ENCODE measurements at places on chromosomes 5 and 9. TPM values are rescaled to one million over a fixed set of nuclear protein-coding genes. Genes with fewer than 3 reads are reported as not detected.

DNA sequence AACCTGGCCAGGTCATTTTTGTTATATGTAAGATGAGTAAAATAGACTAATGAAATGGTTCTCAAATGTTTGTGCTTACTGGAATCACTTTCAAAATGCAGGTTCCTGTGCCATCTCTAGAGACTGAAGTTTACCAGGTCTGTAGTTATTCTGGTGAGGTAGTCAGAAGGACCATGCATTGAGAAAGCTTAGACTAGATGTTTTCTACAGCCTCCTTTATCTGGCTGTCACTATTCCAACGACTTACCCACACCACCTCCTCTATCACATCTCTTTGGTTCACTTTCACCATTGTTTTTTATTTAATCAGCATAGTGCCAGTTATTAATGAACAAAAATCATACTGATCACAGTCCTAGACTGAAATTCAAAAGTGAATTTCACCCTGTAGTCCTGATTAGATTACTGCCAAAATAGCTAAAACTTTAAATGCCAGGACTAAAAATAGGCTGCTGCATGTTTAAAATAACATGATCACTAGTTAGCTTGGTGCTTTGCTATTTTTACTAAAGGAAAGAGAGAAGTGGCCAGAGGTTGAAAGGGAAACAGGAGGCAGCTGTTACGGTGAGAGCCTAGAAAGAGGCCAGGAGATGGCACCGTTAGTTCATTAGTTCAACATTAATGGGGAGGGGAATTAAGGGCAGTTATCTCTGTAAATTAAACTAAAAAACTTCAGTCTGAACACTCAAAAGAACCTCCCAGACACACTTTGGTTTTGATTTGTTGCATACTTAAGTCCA lies 13.9 kb upstream of the FNIP1 start:
- peak; percentile 65 for DNase-seq

GRCh38 chr5:43523662-43524072 lies 8.7 kb upstream of the C5orf34 start:
- DNase-seq, result no peak

The TBCA gene
- 207 TPM for total RNA-seq

The ATOX1 gene
- 75.6 TPM for total RNA-seq

- DNase-seq, result peak; percentile 53
These were observed 185.0 kb upstream of the ELL2 start for GRCh38 chr5:96146675-96147074.

DNA sequence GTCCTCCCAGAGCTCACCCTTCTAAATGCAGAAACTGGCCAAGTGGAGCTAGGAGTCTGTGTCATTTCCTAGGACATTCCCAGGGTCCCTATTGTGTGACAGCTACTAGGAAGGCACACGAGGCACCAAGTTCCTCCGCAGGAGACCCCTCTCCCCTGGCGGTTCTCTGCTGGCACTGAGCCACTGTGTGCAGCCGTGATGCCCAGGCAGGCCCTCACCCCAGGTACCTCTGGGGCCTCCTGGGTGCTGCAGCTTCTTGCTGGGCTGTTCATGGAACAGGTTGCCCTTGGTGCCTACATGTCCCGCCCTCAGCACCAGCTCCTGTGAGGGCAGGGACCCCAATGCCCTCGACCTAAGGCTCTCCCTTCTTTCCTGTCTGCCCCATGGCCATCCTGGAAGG lies 23.1 kb downstream of the MED10 start:
- DNase-seq, result no peak

The C5orf58 gene
- not detected for total RNA-seq
